Colonic mucosa (tissue), 4 donors: ENCODE measurements at places on chromosomes 1 and 21. TPM values are rescaled to one million over a fixed set of nuclear protein-coding genes. Genes with fewer than 3 reads are reported as not detected.

DNA sequence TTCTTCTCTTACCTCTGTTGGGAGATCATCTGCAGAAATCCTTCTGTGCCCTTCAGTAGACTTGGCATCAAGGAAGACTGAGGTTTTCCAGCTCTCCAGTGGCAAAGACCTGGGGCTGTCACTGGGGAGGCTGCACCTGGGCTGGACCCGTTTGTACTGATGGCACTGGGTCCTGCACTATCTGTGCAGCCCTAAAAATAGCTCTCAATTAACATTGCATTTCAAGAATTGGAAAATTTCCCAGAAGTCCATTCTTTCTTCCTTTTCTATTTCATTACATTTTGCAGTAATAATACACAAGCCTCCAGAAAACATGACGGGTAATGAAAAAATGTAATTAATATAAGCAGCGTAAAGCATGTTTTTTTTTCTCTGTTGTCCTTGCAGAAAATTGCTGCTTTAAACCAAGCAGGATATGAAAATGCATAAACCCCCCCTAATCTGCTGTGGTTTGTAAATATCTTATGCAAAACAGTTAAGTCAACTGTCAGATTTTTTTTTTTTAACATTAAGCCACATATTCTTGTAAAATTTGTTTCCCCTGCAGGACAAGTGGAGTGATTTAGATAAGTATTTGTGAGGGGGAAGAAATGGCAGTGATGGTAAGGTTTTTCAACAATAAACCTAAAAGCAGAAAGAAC is 64.9 kb downstream of the LMO4 start:
- no peak for DNase-seq

CAPN2 gene
- total RNA-seq, result 197 TPM

C1QB gene
- total RNA-seq, result 44.6 TPM

DNA sequence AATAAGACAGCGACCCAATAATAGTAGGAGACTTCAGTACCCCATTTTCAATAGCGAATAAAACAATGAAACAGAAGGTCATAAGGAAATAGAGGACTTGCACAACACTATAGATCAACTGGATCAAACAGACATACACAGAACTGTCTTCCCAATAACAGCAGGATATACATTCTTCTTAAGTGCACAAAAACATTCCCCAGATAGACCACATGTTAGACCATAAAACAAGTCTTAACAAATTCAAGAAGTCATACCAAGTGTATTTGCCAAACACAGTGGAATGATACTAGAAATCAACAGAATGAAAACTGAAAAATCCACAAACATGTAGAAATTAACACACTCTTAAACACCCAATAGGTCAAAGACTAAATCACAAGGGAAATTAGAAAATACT is 78.0 kb downstream of the LBR start:
- no peak for DNase-seq

- peak; percentile 32 for DNase-seq
Observed at GRCh38 chr1:47725000-47725473, 272.1 kb downstream of the TRABD2B start.

- DNase-seq, result no peak
Observed at GRCh38 chr1:18344755-18345154, 136.0 kb upstream of the KLHDC7A start.

RXRG gene
- 0.20 TPM for total RNA-seq

FAM110D gene
- 0.57 TPM for total RNA-seq

ALX3 gene
- not detected for total RNA-seq
